NCI-H2081 treated with DMSO at 0.1 percent for 48 hours (cell line): ENCODE measurements at places on chromosomes 2 and 18.

DNA sequence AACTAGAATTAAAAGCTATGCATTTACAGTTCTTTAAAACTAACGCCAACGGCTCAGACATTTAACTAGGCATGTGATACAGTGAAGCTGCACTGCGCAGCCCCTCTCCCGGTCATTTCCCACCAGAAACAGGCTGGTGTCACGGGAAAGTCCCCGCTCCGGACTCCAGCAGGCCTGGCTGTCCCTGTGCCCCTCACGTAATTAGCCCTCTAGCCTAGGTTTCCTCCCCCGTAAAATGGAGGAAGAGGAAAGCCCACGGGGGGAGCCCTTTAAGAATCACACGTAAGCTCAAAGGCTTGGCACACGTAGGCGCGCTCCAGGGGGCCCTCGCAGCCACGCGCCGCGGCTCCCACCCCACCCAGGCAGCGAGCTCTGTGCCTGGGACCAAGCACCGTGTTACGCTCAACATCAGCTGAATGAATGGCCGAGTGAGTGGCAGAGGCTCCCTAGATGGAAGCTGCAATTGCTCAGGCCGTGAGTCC is 48.0 kb downstream of the KCNIP3 start:
- no peak for DNase-seq

- no peak for DNase-seq
Measured at GRCh38 chr18:53224128-53224778, 884.3 kb downstream of the DCC start.

GRCh38 chr18:5059696-5060032 is 137.4 kb downstream of the AKAIN1 start:
- DNase-seq, result no peak

DNA sequence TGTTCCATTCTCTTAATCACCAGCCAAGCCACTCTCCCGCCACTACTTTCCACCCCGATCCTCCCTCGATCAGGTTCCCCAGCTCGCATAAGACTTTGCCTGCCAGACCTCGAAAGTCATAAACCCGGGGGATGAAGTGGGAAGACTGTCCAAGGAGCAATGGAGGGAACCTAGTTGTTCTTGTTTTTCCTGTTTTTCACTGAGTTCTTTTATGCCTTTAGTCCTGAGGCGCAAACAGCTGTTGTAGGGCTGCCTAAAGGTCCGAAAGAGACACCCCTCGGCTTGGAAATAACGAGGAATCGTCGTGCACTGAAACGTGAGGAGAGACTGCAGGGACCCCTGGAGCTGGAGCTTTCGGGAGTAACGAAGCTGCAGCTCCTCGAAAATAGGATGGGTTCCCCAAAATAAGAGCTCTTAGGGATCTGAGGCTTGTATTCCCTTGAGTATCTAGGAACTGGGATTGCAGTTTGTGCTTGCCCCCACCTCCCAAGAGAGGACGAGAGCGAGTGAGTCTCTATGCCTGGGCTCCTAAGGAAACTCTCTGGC is 1.7 kb upstream of the HOXD12 start:
- no peak for DNase-seq

DNA sequence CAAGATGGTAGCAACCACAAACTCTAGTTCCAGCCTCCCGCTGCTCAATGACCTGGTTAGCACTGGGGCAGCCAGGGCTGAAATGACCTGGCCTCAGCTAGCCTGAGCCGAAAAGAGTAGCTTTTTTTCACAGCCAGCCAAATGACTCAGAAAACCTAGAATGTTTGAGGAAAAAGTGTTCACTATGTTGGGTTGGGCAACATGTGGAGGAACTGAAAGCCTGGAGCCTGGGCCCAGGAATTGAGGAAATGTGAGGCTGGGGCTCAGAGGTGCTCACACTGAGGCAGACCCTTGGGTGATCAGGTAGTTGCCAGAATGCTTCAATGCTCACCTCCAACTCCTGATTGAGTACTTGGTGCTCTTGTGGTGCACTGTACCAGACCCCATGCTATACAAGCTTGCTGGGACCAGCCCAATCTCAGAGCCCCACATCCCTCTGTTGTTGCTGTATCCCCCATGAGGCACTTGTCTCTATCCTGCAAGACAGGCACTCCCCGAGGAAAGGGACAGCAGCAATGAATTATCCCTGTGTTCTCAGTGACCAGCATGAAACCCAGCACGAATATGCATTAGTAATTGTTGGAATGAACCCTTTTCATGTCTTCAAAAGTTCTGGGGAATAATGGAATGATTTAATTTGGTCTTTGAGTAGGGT is 116.2 kb downstream of the USP34 start:
- no peak for DNase-seq
